ENCODE measurements at places on chromosomes 6 and 20.
A peak's percentile ranks its signal among the peaks of the same experiment; 100 is the strongest.

DNA sequence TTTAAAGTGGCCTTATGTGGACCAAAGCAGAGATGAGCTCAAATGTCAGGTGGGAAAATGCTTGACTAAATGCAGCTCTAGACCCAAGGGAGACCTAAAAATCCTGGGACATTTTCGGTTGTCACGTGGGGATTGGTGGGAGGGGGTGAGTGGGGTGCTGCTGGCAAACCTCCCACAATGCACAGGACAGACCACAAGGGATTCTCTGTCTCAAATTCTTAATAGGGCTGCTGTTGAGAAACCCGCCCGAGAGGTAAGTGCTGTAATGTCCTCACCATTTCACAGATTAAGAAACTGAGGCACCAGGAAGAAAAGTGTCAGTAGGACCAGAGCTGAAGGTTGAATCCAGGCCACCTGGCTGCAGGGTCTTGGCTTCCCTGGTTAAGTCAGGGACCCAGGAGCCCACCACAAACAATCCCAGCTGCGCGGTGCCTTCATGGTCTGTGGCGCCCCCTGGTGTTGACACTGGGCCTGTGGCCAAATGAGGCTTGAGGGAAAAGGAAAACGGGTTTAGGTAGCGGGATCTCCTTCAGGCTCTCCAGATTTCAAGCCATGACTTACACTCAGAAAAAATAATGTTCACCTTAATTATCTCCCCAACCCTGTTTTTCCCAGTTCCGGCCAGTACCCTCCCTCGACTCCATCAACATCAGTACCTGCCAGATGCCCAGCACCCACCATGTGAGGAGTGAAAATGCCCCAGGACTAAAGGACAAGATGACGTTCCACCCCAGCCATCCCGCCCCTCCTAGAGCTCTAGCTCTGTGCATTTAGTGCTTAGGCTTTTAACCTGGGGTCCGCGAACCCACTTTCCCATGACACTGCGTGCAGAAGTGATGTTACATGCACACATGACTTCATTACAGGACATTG is 7.2 kb downstream of the HLA-G start:
- peak; percentile 77 for DNase-seq

GRCh38 chr6:14384175-14384949 is 266.8 kb downstream of the CD83 start:
- peak; percentile 62 for DNase-seq

DNA sequence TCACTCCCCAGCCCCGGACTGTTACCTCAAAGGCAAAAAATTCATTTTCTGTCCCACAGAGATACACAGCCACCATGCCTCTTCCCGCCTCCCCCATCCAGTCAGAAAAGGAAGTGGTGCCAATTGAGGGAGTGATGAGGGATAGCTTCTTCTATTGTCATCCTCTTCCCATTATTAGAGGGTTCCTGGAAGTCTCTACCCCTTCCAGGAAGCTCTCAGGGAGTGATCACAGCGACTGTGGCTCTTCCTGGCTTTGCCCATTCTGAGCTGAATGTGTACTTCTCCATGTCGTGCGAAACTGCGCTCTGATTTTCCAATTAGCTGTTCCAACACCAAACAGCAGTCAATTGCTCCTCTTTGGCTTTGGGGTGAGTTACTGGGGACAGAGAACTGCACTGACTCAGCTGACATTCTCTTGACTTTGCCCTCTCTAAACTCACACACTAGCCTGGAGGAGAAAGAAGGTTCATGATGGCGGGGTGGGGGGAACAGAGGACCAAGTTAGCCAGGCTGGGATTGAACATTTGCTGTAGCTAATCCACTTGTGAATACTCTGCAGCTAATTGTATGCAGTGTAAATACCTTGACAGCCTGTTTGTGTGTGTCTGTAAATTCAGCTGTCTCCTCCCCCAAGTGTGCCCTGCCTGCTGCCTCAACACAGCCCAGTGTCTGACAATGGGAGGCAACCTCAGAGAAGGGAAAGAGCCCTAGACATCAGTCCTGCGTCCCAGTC is 2.4 kb upstream of the MDGA1 start:
- no peak for DNase-seq

GRCh38 chr6:43089874-43090558 is 13.9 kb downstream of the PTK7 start:
- DNase-seq: peak; percentile 64

DNA sequence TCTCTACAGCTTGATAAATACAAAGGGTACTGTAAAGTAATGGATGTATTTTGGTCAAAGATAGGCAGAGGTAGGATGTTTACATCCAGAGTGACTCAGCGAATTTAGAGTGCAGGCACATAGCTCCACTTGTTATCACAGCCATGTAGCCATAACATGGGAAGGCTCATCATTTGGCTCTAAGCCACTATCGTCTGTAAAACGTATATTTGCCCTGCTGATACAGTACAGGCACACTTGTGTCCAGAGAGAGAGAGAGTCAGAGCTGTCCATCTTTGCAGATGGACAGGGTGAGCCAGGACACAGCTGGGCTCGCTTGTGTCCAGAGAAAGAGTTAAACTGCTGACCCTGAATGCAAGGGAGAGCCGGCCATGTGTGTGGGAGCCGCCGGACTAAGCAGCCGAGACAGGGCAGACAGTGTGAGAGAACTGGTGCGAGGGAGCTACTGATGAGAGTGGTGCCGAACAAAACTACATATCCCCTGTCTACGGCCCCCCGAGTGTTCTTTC is 619.0 kb downstream of the DOK5 start:
- DNase-seq: no peak

DNA sequence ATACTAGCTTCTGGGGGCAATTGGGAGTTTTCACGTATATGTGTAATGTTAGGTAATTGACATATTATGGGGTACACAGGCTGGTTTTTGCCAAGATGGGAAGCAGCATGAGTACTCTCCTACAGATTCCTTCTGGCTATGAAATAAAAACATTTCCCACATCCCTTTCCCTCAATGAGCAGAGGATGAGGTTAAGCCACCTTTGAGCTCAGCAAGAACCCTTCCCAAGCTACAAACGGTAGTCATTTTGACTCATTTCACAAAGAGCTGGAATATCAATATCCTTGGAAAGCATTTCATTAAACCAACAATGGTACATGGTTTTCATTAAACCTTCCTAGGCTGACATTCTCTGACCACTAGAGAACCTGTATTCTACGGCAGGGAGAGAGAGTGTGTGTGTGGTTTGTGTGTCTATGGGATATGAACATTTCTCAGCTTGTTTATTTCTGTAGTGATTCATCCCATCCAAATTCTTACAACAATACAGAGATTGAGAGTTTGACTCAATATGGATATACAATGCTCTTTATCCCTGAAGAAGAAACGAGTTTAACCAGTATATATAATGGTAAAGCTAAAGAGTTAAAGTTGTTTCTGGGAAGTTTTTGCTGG is 119.5 kb downstream of the ARHGAP18 start:
- DNase-seq: no peak

DNA sequence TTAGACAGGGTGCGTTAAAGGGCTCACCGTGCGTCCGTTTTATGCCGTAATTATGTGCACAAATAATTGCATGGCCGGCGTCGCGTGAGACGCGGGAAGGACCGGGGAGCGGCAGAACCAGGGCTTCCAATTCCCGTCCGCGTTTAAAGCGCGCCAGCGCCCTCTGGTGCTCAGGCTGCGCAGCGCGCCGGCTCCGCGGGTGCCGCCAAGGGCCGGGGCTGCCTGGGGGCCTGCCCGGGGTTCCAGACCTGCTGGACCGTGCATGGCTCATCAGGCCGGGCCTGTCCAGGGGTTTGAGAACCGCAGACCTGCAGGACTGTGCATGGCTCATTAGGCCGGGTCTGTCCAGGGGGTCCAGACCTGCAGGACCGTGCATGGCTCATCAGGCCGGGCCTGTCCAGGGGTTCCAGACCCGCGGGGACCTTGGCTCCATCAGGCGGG is 369.0 kb downstream of the THBS2 start:
- peak; percentile 90 for DNase-seq

- no peak for DNase-seq
Observed at GRCh38 chr6:129677620-129678325, 32.2 kb downstream of the ARHGAP18 start.

DNA sequence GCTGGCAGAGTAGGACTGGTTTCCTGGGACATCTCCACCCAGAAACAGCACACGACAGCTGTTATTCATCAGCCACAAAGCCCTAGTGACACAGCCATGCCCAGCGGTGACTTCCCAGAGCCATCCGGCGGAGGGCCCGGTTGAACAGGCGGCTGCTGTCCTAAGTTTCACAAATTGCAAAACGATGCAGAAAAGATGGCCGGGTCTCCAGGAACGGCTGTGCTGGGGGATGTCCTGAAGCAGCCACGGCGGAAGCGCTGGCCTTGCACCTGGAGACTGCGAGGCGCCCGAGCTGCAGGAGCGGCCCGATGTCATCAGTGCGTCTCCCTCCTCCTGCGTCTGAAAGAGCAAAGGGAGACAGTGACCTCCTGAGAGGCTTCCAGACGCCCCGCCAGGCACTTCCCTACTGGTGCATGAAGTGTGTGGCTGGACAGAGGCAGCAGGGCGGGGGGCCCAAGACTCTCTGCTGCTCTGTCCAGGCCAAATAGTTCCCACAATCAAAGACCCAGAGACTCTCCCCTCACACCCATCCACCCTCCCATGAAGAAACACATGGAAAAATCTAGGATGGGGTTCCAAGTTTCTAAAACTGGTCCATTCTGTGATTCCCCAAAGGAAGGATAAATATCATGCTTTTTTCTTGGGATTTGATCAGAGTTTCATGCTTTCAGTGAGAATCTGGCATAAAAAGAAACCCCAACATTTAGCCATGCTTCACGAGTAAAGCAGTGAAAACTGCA is 44.0 kb downstream of the SSR1 start:
- DNase-seq: no peak

DNA sequence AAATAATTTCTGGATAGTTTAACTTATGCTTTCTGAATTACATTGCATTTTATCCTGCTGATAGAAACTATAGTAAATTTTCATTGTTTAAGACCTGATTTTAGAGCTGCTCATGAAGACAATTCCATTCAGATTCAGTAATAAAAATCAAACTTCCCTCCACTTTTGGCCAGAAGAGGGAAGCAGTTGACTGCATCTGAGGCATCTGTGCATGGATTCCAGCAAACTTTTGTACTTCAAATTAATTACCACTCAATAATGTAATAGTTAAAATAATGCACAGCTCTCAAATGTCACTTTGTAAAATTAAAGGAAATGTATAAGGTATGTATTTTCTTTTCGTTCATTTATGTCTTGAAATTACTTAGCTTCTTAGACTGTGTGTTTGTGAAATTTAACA is 64.2 kb upstream of the SLC35B3 start:
- DNase-seq: peak; percentile 26

GRCh38 chr20:23164176-23164601 is 78.1 kb upstream of the CD93 start:
- DNase-seq: no peak

- no peak for DNase-seq
Observed at GRCh38 chr6:7235712-7236305, 77.2 kb downstream of the SSR1 start.

DNA sequence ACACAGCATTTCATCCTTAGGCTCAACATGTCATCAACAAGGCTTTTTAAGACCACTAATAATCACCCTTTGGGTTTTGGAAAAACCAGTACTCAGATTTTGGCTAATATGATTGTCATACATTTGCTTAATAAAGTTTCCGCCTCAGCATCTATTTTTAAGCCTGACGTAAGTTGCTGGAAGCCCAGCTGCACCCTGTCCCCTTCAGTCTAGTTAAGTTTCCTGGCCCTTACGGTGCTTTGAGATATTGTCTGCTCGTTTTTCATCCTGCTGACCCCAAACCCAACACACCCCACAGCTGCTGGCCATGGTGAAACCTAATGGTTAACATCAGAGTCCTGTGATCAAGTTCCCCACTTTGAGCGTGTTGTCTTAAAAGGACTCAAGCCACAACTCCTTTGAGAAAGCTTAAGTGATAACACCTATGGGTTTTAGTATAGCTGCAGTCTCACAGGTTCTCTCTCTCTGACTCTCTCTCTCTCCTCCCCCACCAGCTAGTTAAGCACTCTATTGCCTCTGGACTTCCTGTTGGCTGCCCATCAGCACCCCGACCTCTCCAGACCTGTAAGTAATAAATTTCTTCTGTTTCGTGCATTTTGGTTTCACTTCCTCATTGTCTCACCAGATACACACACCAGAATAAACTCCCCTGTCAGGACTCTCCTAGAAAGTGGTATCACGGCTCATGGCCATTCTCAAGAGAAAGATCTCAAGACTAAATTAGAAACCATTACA is 802.0 kb downstream of the C6orf118 start:
- no peak for DNase-seq

- DNase-seq: no peak
Observed at GRCh38 chr6:11363881-11364576, 131.6 kb upstream of the NEDD9 start.

DNA sequence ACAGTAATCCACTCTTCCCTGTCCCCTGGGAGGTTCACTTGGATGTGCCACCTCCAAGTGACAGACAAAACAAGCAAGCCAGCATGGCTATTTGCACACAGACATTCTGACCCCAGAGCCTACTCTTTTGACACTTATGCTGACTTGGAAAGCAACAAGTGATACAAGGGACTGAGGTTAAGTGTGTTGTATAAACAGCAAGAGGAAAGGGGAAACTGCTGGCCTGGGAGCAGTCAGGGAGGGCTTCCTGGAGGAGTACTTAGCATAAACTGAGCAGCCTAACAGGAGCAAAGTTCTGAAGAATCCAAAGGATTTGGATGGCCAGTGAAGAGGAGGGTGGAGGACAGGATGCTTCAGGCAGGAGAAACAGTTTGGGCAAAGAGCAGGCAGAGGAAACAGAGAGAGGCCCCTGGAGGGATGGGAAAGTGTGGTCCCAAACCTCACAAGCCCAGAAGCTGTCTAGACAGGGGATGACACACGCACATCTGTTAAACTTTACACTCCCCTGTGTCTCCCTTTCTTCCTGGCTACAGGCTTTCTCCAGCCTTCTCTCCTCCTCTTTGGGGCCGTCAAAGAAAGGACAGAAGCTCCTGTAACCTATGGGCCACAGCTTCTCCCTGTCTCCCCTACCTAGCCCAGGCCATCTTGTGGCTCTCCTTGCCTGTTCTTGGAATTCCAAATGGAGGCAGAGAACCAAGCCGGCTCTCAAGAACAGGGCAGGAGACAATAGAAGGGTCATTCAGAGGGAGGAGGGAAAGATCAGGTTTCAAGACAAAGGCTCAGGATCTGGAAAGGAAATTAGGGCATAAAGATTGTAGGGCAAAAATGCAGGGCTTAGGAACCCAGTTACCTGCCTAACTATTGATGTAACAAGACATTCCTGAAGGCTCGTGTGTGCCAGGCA is 19.3 kb downstream of the SULF2 start:
- DNase-seq: peak; percentile 35

All from retina (tissue), 1 donor.